ENCODE measurements at places on chromosomes 13 and 19.

DNA sequence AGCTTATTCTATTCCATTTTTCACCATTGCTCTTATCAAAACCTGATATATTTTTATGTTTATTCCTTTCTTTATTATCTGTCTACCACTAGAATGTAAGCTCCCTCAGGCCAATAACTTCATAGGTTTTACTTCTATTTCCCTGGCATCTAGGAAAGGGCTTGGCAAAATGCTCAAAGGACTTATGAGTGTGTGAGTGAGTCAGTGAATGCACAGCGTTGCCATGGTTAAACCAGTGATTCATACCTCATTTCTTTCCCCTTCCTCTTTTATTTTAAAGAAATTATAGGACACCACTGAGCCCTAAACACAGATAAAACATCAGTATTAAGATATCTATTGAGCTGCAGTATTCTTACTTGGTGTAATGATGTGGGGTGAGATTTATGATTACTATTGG lies 162.1 kb downstream of the GPC6 start:
- no peak for DNase-seq

DNA sequence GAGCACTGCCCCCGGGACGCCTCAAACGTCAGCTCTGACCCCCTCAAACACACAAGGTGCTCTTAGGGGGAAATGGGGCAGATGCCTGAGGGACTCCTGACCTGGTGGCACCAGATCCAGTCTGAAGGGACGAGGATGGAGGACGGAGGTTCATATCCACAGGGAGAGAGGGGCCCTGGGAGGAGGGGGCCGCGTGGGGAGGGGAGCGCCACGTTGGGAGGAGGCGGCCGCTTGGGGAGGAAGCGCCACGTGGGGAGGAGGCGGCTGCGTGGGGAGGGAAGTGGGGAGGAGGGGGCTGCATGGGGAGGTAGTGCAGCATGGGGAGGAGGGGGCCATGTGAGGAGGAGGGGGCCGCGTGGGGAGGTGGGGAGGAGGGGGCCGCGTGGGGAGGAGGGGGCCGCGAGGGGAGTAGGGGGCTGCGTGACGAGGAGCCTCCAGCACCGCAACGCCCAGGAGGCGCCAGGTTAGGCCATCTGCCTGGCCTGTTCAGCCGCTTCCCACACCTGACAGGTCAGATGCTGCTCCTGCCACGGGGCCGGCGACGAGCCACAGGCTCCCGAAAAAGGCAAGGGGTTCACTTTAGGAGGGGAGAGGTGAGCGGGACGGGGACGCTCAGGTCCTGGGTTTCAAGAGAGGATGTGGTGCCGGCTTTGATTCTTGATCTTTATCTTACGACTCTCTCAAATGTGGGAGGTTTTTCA lies 36.7 kb upstream of the C13orf46 start:
- no peak for DNase-seq

DNA sequence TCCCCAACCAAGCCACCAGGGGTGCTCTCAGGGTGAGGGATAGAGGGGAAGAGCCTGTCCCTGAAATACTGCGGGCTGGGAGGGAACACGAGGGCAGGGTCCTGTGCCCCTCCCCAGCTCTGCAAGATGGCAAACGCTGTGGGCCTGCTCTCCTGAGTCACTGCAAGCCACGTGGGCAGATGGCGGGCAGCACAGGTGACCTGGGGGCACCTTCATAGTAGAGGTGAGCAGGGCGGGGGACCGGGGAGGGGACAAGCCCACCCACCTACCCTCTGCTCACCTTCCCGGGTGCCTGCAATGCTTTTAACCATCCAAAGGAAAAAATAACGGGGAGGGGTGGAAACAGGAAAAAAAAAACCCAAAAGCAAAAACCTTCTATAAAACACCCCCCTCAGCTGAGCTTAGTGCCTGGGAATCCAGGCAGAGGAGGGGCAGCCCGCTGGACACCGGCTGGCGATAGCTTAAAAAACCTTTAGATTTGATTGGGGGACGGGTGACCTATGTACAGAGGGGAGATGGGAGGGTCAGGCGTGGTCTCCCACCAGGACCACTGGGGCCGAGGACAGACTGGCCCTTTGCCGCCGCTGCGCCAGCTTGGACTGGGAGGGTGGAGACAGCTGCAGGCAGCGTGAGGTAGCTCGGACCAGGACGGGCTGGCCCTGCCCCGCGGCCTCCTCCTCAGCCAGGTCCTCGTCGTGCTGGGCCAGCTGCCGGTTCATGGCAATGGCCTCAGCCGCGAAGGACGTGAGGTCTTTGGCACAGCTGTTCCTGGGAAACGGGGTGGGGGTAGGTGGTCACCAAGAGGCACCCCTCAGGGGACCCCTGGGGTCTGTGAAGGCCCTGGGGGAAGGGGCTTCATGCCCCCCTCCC lies 11.7 kb downstream of the MKNK2 start:
- no peak for DNase-seq

- no peak for DNase-seq
These were observed 19.4 kb upstream of the PLEKHF1 start for GRCh38 chr19:29645911-29646310.

DNA sequence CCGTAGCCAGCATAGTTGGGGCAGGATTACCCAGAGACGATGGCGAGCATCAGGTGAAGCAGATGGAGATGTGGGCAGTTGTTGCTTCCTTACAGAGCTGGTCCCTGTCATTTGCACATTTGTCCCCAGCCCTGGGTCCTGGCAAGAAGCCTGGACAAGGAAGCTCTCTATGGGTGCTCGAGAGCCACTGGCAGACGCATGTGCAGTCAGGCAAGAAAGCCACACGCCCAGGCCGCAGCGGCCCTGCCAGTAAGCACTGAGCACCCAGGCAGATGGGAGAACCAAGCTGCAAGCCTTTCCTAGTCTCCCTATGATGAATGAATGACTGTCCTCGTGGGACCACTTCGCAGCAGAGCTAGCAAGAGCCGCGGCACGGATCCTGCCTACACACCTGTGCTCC lies 182.8 kb downstream of the FOXO1 start:
- no peak for DNase-seq

DNA sequence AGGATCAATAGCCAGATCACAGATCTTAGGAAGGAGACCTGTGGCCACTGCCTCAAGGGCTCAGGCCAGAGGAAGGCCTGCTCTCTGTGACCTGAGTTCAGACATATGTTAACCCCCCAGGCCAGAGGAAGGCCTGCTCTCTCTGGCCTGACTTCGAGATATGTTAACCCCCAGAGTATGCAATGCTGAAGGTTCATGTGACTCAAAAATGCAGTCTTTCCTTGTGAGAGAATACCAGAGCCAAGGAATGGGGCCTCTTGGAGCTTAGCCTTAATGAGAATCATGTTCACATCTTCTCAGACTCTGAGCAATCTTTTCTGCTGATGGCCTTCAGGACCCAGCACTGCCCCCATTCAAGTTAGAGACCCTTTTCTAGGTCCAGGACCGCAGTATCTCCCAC lies 36.7 kb downstream of the MBNL2 start:
- no peak for DNase-seq

DNA sequence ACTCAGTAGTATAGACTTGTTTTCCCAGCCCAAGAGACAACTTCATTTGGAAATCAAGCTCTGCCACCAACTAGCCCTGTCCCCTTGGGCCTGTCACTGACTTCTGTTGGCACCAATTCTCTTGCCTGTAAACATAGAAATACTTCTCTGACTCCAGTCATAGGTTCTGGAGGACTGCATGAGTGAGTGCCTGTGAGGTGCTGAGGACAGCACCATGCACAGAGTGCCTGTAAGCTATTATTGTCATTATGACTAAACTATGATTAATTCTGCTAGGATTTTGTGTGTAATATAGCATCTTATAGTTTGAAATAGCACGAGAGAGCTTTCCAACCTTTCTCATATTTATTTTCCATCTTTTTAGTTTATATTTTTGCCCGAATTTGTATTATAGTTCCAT lies 247.9 kb downstream of the MYO16 start:
- DNase-seq = no peak

GRCh38 chr13:110643768-110644421 lies 28.6 kb downstream of the NAXD start:
- no peak for DNase-seq

DNA sequence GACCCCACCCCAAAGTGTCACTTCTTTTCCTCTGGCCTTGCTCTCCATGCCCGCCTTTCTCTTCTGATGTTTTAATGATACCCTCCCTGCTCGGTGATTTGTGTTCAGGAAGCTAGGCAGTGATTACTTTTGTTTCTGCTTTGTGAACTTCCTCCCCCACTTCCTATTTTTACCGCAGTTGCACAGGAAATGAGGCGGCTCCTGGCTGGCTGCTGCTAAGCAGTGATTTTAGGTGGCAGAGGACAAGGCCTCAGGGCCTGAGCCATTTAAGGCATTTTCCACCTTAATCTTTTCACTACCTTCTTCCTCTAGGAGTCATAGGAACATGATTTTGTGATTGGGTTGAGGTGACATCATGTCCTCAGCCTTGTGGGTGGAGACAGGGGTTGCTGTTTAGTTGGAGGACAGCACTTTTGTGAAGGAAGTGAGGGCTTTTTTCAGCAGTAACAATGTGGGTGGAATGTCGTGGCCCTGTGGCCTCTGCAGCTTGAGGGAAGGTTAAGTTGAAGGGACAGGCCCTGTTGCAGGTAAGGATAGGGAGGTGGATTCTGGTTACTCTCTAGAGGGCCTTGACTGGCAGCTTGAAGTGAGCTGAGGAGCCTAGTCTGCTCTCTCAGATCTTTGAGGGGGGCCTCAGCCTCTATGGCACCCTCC lies 15.7 kb downstream of the GARRE1 start:
- peak; percentile 41 for DNase-seq

GRCh38 chr13:21616880-21617279 lies 12.9 kb upstream of the MICU2 start:
- DNase-seq = no peak

DNA sequence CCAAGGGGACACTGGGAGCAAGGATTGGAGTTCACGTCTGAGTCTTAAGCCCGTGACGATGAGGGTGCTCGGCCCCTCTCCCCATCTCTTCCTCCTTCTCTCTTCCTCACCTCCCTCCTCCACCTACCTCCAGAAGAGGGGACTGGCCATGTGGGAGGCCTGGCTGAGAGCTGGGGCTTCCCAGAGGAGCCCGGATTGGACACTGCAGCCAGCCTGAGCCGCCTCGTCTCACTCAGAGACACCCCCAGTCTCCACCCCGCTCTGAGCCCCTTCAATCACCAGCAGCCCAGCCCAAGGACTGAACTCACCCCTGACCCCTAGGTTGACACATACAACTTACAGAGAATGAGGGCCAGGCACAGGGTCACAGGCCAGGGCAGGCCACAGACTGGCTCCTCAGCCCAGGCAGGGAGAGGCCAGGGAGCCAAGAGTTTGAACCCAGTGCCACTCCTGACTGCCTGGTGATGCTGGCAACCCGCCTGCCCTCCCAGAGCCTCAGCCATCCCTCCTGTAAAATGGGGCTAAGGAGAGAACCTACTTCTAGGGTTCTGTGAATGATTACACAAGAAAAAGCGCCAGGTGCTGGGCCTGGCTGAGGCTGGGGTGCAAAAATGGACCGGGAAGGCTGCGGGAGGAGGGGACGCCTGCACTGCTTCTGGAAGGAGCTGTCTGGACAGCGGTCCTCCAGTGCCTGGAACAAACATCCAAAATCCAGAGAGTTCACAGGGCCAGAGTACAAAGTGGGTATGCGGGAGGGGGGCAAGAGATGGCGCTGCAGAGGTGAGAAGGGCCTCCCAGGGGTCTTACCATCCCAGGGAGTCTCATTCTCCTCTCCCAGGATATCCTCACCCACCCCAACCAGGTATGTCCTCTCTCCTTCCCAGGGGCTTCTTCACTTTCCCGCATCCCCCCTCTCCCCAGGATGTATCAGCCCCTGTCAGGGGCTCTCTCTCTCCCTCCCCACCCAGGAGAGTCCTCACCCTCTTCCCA lies 1.1 kb downstream of the CD79A start:
- DNase-seq = no peak

DNA sequence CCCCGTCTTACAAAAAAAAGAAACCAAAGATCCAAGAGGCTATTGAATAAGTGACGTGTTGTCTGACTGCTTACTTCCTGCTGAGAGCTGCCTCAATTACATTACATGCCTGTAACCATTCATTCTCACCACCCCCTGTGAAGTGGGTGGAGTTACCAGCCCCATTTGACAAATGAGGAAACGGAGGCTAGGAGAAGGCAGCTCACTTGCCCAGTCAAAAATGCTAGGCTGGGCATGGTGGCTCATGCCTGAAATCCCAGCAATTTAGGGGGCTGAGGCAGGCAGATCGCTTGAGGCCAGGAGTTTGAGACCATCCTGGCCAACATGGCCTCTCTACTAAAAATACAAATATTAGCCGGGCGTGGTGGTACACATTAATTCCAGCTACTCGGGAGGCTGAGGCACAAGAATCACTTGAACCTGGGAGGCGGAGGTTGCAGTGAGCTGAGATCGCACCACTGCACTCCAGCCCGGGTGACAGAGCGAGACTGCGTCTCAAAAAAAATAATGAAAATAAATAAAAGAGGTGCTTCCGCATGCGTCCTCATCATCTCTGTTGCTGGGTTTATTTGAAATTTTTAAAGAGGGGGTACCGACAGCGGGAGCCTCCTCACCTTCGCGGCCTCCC lies 499 bp downstream of the LSM7 start:
- no peak for DNase-seq

- DNase-seq = no peak
These were observed 465.1 kb upstream of the PCDH20 start for GRCh38 chr13:61880578-61881283.

DNA sequence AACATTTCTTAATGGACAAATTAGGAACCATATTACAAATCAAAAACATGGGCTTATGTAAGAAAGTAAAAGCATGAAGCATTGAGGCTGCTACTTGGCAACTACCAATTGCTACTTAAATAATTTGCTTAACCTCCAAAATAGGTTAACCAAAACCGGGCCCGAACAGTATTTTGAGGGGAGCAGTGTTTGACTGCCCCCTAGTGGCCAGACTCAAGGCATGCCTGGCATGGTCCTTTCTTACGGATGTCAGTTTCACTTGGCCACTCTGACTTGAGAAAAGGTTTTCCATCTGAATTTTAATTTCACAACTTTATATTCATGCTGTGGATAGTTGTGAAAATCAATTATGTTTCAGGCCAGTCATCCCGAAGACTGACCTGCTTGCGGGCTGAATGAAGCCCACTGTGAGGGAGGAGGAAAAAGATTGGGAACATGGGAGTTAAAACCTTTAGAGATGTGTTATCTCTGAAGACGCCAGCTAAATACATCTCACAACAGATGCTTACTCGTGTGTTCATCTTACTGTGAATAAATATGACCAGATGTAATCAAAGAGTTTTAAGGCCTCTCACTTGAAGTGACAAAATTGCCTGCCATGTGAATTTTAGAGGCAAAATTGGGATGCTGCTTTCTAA lies 2.9 kb downstream of the RXFP2 start:
- peak; percentile 3 for DNase-seq

DNA sequence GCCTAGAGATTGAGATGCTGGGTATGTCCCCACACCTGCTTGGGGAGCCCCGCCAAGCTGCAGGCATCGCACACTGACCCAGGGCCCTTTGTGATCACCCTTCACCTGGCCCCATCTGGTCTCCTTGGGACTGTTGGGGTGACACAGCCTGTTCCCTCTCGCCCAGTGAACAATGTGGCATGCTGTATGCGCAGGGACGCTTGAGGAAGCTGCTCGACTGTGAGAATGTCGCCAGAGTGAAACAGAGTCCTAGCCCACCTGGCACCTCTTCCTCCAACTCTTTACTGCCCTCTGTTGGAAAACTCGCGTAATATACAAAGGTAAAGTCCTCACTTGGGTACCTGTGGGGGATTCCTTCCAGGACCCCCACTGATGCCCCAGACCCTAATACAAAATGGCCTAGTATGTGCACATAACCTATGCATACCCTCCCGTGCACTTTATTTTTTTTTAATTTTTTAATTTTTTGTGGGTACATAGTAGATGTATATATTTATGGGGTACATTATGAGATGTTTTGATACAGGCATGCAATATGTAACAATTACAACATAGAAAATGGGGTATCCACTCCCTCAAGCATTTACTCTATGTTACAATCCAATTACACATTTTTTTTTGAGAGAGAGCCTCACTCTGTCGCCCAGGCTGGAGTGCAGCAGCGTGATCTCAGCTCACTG lies 9.0 kb downstream of the BLOC1S3 start:
- no peak for DNase-seq
